CD8-positive, alpha-beta memory T cell (primary cell): ENCODE measurements at places on chromosomes 11 and 22.

- no peaks in the 10 kb centered on the region for H3K27me3 ChIP-seq
- H3K27ac ChIP-seq: peak overlapping the region; percentile 63
- H3K4me3 ChIP-seq: peak overlapping the region; percentile 95
- no peaks in the 10 kb centered on the region for H3K36me3 ChIP-seq
Observed at GRCh38 chr11:46348566-46349401, 1.5 kb downstream of the DGKZ start.

- H3K4me3 ChIP-seq: no peak within 1 kb of the TSS
- H3K36me3 ChIP-seq: no peaks in the 10 kb centered on the region
- no peak for DNase-seq
- no peaks in the 10 kb centered on the region for H3K4me1 ChIP-seq
- H3K27ac ChIP-seq: no peak within 1 kb of the TSS
- no peaks in the 10 kb centered on the region for H3K27me3 ChIP-seq
Observed at GRCh38 chr11:109421981-109422869, at the start of gene C11orf87. TSS of gene C11orf87 (plus strand) at chr11:109422190. CDS start at chr11:109423634, 1,444 bp downstream.

DNA sequence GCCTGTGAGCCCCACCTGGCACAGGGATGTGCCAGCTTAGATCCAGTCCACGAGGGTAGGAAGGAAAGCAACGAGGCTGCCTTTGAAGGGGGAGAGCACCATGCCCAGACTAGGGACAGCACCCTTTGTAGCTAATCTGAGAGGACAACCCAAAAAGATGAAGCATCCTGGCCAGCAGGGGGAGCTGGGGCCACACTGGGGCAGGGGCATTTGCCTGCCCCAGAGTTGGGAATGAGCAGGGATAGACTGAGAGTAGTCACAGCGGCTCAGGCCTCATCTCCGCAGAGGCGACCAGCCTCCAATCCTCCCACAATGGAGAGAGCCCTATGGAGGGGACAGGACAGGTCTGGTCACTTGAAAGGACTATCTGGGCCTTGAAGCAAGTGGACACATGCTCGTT, 16.4 kb downstream of the LMO1 start:
- no peaks in the 10 kb centered on the region for H3K36me3 ChIP-seq
- no peaks in the 10 kb centered on the region for H3K27me3 ChIP-seq
- no peak overlapping the region for H3K27ac ChIP-seq

GRCh38 chr11:61092908-61093763, 9.2 kb upstream of the CD5 start:
- no peak for DNase-seq
- no peaks in the 10 kb centered on the region for H3K27me3 ChIP-seq
- H3K27ac ChIP-seq: no peak overlapping the region

- no peak for DNase-seq
- H3K27me3 ChIP-seq: no peaks in the 10 kb centered on the region
- H3K36me3 ChIP-seq: peaks cover 8% of the 10 kb centered on the region
- no peaks in the 10 kb centered on the region for H3K4me1 ChIP-seq
- H3K27ac ChIP-seq: no peak overlapping the region
Observed at GRCh38 chr22:50568626-50569025, 5.9 kb upstream of the SYCE3 start.
